ENCODE measurements at places on chromosomes 2 and 18. TPM values are rescaled to one million over a fixed set of nuclear protein-coding genes. Genes with fewer than 3 reads are reported as not detected.

DNA sequence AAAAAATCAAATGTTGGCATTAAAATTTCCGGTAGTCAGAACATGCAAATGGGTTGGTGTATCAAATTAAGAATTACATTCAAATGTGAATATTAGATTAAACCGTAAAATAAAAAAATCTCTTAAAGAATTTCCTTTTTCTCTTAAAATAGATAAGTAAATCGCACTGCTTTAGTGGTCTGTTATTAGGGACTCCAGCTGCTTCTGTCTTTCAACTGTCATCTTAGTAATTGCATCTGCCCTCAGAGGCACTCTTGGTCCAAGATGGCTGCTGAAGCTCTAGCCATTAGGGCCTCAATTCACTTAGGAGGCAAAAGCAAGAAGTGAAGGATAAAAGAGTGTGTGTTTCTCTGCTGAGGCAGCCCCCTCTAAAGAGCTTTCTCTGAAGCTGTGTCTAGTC, 132.4 kb downstream of the MGAT5 start:
- no peak for ATAC-seq

DNA sequence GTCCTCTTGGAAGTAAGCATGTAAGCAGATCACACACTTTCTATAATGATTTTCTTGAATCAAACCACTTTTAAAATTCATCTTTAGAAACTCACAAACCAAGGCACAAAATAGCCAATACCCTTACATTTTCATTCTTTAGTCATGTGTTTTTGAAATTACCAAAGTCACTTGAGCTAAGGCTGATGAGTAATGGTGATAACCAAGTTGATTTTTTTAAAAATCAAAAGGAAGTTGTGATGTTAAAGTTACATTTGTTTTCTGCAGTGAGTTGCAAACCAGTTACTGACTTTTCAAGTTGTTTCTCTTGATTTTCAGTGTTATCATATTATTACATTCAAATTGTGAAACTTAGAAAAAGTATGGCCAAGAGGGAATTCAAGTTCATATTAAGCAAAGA, 21.5 kb upstream of the IL18RAP start:
- ATAC-seq = no peak

DNA sequence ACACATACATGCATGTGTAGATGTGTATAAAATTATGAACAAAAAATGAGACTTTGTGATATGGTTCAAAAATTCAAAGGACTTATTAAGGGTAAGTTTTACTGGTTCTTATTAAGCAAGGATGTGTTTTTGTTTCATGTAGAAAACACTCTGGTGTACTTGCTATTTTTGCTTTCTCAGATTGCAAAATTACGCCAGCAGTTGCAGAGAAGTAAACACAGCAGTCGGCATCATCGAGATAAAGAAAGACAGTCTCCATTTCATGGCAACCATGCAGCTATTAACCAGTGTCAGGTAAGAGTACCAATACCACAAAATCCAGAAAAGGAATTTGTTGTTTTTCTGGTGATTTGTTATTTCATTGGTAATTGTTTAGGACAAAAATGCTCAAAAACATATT, 91.3 kb downstream of the FAM117B start:
- ATAC-seq = no peak

DNA sequence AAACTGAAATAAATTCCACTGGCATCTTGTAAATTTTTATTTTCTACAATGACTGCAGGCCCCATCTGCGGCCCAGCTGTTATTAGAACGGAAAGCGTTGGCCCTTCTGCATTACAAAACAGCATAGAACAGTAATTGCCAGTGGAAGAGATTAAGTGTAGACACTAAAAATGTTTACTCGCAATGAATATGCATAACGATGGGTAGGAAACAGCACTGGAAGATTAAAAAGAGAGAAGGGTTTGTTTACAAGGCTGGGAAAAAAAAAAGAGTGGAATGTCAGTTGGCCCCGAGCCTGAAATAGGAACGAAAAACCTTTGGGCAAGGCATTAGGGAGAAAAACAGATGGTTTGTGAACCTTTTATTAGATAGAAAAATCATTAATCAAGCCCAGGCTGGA, 275.9 kb upstream of the TCF4 start:
- no peak for ATAC-seq

DNA sequence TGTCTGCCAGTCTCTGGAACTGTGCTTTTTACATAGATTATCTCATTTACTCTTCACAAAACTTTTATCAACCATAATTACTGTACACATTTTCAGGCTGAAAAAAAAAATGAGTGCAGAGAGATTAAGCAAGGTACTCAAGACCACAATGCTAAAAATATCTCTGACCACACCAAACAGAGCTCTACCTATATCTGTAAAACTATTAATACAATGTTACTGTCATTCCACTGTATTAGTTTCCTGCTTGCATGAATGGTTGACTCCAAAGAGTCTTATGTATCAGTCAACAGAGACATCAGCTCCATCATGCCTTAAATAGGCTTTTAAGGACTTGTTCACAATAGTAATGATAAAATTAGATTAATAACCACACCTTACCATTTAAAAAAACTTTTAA, 134.7 kb upstream of the CCDC150 start:
- ATAC-seq = no peak

- no peak for ATAC-seq
These were observed 39.9 kb upstream of the CREG2 start for GRCh38 chr2:101427240-101427639.

GRCh38 chr2:206023183-206023582, 62.8 kb downstream of the INO80D start:
- no peak for ATAC-seq

- ATAC-seq = no peak
These were observed 43.9 kb upstream of the FHL2 start for GRCh38 chr2:105442721-105443120.

- ATAC-seq = no peak
These were observed 281.9 kb upstream of the CDH7 start for GRCh38 chr18:65468881-65469280.

DNA sequence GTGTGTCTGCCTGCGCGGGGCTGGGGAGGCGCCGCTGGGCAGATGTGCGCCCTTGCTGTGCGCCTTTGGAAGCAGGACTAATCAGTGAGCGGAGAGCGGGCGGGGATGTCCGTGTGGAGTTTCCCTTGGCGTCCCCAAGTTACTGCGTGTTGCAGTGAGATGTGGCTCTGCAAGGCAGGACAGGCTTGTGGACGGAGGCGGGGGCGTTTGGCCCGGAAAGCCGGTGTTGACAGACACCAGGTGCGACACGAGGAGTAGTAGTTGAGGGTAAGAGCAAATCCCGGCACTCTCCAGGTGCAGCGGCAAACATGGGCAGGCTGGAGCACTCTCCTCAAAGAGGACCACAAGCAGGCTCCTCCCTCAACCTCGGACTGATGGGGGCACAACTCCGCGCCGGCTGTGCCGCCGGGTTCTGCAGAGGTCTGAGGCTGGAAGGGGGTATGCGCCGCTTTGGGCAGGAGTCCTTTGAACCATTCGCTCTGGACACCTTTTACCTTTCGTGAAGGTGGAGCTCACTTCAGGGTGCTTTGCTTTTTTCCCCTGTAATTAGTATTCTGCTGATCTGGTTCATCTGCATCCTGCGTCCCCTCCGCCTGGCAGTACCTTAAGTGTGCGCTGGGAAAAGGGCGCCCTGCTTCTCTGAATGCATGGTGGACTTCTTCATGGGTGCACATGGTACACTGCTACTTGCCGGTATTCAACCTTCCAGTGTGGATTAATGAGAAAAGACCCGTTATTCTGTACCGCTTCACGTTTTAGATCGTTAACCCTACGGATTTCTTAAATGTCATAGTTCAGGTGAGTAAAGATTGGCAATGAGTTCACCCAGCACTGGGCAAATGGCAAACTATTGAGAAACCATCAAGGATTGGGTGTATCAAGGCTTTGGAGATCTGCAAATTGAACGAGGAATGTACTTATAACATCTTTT, 608 bp downstream of the CDH7 start:
- no peak for ATAC-seq

- no peak for ATAC-seq
These were observed 205.1 kb downstream of the PARD3B start for GRCh38 chr2:204750389-204750788.

- no peak for ATAC-seq
These were observed 322.1 kb downstream of the CCDC85A start for GRCh38 chr2:56505885-56506284.

- no peak for ATAC-seq
These were observed 84.1 kb upstream of the RGPD4 start for GRCh38 chr2:107742460-107743027.

GRCh38 chr18:28816155-28816554, 639.2 kb upstream of the CDH2 start:
- ATAC-seq = no peak

GRCh38 chr2:230723363-230723762, 10.7 kb downstream of the CAB39 start:
- ATAC-seq = no peak

GRCh38 chr2:238790833-238791230, 57.1 kb upstream of the TWIST2 start:
- no peak for ATAC-seq

GRCh38 chr2:42901076-42901640, 108.8 kb upstream of the HAAO start:
- no peak for ATAC-seq

DNA sequence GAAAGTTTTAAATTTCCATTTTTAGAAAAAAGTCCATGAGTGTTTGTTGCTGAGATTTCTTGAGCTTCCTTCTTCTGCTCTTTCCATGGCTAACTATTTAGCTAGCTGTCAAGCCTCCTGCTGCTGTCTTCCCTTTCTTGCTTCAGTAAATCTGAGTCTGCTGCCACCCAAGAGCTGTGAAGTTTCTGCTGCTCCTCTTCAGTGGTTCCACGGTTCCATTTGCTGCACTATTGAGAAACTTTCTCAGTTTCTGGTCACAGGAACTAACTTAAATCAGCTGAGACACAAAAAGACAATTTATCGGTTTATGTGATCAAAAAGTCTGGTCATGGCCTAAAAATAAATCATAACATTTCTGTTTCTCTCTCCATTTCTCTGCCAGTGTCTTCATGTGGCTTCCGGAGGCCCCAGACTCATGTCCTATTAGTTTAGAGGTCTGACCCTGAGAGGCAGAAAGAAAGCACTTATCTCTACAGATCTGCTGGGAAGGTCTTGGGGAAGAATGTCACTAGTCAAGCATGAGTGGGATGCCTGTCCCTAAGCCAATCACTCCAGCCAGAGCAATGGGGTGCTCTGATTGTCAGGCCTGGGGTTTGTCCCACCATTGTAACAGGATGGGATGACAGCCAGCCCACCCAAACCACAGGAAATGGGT, 73.0 kb upstream of the ARL4C start:
- ATAC-seq = no peak

DNA sequence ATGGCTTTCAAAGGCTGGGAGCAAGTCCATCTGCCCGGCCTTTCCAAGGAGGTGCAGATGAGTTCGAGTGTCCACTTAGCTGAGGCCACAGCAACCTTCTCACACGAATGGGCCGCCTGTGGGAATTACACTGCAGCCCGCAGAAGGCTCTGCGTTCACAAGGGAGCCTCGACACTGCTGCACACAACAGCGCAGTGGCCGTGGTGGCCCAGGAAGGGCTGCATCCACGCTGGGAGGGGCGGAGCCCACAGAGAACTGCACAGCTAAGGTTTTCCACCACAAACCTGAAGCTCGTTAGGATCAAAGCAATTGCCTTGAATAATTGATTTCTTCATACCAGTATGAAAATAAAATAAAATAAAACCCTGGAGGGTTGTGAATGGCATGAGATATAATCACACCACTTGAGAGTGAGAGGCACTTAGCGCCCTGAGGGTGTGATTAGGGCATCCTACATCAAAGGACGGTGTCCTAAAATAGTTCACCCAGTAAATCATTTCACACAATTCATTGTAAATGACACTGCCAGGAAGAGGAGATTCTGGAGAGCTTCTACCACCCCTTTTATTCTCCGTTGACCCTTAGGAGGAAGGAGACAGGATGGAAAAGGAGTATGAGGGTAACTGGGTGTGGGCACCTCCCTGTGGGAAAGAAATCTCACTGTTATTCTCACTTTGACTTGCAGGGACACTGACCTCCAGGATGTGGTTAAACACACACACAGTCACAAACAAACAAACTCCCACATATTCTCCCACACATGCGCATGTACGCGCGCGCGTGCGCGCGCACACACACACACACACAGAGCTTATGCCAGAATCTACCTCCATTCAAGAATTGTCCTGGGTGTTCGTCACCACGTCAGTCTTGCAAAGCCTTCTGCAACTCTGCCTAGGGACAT, 256.6 kb upstream of the ID2 start:
- ATAC-seq = no peak

GRCh38 chr18:74139888-74140287, 7.7 kb downstream of the FBXO15 start:
- ATAC-seq = peak; percentile 36

GRCh38 chr2:9347411-9347881, 75.9 kb downstream of the ITGB1BP1 start:
- ATAC-seq = no peak

DNA sequence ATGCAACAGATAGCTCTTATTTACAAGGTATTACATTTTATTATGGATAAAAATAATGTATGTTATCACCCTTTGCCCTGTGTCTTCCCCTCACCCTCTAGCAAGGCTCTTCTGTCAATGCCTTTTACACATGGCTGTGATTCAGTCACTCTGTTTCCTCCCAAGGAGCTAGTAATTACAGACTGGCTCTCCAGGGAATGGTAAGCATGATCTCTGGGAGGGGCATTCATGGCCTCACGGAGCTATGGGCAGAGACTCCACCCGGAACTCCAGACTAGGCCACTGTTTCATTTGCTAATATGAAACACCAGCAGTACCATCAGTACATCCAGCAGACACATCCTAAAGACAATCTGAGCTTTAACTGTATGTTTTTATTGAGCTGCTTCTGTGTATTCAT, 410.9 kb upstream of the CYRIA start:
- no peak for ATAC-seq

The XIRP2 gene
- 0.28 TPM for total RNA-seq

The SPOPL gene
- 8.8 TPM for total RNA-seq

The RAB12 gene
- total RNA-seq = 29.4 TPM

The DYNAP gene
- 26.2 TPM for total RNA-seq

The ANAPC1 gene
- total RNA-seq = 30.4 TPM

The RAB17 gene
- total RNA-seq = 7.8 TPM

The NYAP2 gene
- total RNA-seq = 0.32 TPM

The ERICH2 gene
- total RNA-seq = not detected

The TNFAIP6 gene
- total RNA-seq = 0.20 TPM

The ASAP2 gene
- 6.4 TPM for total RNA-seq

The KRTCAP3 gene
- total RNA-seq = 26.0 TPM

The ALPI gene
- total RNA-seq = not detected

The GALNT14 gene
- 26.7 TPM for total RNA-seq

The CD8B2 gene
- not detected for total RNA-seq

The ASIC4 gene
- total RNA-seq = not detected

The ZNF397 gene
- total RNA-seq = 9.0 TPM

Measured in esophagus mucosa (tissue), 1 donor.